ENCODE measurements at places on chromosomes 6 and 20.

- DNase-seq: no peak
These were observed 55.6 kb downstream of the KIAA0408 start for GRCh38 chr6:127403636-127404035.

- no peak for DNase-seq
These were observed 53.8 kb downstream of the NCOA6 start for GRCh38 chr20:34771680-34772081.

- no peak for DNase-seq
These were observed 156.0 kb downstream of the RFPL4B start for GRCh38 chr6:112503091-112503596.

- DNase-seq: no peak
These were observed 72.2 kb upstream of the PBOV1 start for GRCh38 chr6:138290423-138290962.

- no peak for DNase-seq
These were observed 161.0 kb upstream of the PRND start for GRCh38 chr20:4560667-4561066.

- no peak for DNase-seq
These were observed 161.1 kb downstream of the SYCP2 start for GRCh38 chr20:59772373-59772705.

- DNase-seq: no peak
These were observed 19.6 kb downstream of the TTPAL start for GRCh38 chr20:44495257-44495656.

GRCh38 chr20:58471193-58472164 lies 43.7 kb downstream of the APCDD1L start:
- no peak for DNase-seq

GRCh38 chr6:150685860-150686259 lies 86.2 kb downstream of the PLEKHG1 start:
- no peak for DNase-seq

GRCh38 chr20:46122516-46123481 lies 4.7 kb downstream of the CD40 start:
- no peak for DNase-seq

DNA sequence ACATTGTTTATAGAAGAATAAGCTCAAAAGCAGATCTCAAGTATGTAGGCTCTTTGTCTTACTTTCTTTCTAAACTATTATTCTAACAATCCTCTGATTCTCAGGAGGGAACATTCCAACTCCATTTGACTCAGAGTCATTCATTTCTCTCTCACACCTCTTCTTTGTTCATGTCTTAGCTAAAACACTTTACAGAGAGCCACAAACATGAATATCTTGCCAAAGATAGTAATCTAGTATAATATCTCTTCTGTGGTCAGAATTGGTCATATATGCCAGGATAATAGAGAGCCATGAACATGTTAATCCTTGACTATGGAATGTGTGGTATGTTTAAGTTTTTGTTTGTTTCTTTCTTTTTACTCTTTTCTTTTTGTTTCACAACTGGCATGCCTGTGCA lies 456.0 kb upstream of the PTCHD4 start:
- DNase-seq: no peak

GRCh38 chr20:29427201-29428060 lies 1830.0 kb upstream of the DEFB115 start:
- no peak for DNase-seq

GRCh38 chr6:161443848-161444247 lies 170.0 kb upstream of the AGPAT4 start:
- no peak for DNase-seq

- no peak for DNase-seq
These were observed 696.7 kb upstream of the MARCKS start for GRCh38 chr6:113160306-113161017.

GRCh38 chr20:49431329-49431728 lies 51.1 kb downstream of the KCNB1 start:
- no peak for DNase-seq

DNA sequence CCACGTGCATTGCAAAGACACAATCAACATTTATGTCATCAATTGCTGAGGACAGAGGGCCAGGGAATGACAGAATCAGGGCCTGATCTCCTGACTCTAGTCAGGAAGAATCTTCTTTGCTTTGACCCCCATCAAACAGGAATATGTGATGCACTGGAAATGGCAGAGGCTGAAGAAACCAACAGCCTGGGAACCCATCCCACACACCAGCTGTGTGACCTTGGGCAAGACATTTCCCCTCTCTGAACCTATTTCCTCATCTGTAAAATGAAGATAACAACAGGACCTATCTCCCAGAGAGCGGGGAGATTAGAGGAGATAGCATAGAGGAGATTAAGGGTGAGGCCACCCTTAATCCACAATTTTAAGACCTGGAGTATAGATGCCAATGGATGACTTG lies 1.5 kb downstream of the HNF4A start:
- no peak for DNase-seq

DNA sequence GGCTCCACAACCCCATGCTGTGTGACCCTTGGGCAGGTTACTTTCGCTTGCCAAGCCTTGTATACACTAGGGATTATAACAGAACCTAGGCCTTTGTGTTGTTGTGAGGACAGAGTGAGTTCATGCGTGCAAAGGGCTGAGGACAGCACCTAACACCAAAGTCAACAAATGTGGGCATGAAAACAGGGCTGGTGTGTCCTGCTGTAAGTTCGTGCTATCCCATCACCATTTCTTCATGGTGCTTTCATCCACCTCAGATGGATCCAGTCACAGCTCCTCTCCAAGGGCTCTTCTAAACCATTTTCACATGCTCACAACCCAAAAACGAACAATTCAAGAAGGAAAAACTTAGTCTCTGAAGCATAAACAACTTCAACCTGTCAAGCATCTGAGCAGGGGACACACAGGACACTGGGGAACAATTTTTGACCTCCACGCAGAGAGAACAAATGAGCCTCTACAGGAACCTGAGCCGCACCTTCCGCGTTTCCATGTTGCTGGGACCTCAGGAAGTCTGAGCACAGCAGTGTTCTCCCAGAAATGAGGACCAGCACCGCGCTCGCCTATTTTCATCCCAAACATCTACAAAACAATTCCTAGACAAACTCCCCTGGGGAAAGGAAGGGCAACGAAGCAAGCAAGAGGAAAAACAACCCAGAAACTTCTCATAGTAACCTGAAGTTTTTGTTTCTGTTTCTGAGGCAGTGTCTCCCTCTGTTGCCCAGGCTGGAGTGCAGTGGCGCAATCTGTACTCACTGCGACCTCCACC lies 3.1 kb downstream of the LRP11 start:
- no peak for DNase-seq

DNA sequence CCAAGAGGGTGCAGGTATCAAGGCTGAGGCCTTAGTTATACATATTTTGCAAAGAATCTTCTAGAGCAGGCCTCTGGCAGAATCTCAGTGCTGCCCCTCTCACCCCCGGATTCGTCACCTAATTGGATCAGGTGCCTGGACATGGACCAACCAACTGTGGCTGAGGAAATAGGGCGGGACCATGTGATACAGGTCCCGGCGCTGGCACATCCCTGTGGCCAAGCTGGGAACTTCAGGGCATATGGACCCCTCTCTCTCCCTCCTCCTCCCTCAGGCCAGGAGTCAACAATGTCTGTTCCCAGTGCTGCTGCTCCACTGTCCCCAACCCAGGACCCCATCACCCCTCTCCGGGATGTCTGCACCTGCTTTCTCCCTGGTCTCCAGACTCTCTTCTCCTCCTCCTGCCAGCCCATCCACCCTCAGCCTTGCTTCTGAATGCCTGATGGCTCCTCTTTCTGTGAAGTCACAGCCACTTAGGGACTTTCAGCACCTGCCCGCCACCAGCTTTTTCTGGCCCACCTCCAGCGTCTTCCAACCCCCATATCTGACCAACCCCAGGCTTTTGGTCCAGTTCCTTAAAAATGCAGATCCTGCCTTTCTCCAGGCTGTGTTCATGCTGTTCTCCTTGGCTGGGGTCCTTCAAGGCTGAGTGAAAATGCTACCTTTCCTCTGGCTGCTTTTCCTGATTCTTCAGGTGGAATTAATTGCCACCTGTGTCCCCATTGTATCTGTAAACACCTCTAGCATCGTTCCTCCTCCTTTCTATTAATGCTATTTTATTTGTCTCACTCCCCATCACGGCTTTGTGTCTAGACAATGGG lies 19.0 kb upstream of the MLN start:
- DNase-seq: no peak

GRCh38 chr6:110544472-110544871 lies 68.1 kb upstream of the SLC22A16 start:
- no peak for DNase-seq

- DNase-seq: no peak
These were observed 62.3 kb downstream of the TRMT11 start for GRCh38 chr6:126048635-126049034.

DNA sequence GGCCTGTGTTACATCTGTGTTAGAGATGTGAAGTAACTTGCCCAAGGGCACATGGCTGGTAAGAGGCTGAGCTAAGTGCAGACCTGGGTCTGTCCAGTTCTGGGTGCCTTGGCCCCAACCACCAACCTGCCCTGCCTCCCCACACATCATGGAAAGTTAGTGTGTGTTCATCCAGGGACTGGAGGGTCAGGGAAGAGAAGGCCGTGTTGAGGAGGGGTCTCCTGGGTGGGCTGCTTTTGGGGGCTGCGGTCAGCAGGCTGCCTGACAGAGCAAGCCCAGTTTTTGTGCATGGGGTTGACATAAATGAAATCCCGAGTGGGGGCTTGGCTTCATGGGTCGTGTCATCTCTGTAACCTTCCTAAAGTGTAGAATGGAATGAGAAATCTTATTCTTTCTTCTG lies 10.9 kb downstream of the PYGB start:
- DNase-seq: no peak

DNA sequence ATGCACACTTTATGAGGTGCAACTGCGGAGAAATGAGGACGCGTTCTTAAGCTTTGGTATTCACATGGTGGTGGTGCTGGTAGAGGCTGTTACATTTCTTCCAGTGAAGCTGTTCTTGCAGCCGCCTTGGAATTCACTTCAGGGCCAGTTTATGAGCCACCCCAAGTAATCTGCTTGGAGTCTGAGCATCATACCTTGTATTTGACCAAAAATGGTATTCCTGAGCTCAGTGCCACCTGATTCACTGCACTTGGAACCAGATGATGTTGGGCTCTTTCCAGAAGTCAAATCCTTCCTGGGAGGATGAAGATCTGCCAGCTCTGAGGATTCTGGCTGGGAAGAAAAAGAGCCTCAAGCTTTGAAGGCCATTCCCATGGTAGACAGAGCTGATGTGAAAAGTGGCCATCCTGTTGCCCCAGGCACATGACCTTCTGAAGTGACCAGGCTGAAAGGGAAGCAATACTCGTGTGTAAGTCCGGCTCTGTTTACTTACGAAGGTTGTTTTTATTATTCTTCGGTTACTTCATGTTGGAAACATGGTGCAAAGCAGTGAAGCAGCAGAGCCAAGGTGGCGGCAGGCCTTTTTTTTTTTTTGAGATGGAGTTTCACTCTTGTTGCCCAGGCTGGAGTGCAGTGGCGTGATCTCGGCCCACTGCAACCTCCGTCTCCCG lies 7.7 kb downstream of the MANBAL start:
- DNase-seq: no peak

DNA sequence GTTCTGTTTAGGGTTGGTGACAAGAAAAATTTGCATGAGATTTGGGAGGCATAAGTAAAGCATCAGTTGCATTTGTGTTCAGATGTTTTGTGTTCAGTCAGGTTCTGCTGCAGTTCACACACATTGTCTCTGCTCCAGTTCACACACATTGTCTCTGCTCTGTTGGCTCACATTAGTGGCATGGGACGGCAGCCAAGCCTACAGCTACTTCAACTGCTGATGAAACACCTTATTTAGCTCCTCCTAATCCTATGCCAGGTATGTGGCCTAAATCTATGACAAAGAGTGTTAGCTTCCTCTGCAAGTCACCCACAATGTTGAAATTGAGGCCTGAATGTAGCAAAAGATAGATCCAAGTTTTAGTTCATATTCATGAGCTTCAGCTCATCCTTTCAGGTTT lies 278.1 kb upstream of the SYNCRIP start:
- no peak for DNase-seq

DNA sequence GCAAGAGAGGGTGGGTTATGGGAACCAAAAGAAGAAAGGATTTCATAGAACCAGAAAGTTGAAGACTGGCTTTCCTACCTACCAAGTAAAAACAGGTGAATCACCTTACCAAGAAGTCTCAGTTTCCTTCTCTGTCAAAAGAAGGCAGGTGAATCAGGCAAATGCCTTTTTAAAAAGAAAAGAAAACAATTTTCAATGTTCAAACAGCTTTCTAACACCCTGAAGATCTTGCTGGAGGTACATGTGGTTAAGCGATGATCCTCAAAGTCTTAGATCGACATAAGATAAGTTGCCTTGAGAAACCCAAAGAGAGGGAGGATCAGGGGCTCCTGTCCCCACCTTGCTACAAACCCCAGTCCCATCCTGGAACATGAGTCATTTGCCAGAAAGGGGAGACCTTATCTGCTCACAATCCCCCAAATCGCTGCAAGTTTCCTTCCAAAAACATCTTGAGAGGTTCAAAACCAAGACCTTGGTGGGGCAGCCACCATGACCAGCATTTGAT lies 71.6 kb downstream of the NFATC2 start:
- no peak for DNase-seq

Measured in D721Med (cell line).